ENCODE measurements at places on chromosomes 3 and 15. TPM values are rescaled to one million over a fixed set of nuclear protein-coding genes. Genes with fewer than 3 reads are reported as not detected.

The FOXL2 gene
- total RNA-seq = not detected

The TMEM207 gene
- total RNA-seq = not detected

The ZNF774 gene
- total RNA-seq = 1.1 TPM

The WDR93 gene
- total RNA-seq = not detected

The MYZAP gene
- total RNA-seq = 0.63 TPM
